ENCODE measurements at places on chromosomes 12 and 14. TPM values are rescaled to one million over a fixed set of nuclear protein-coding genes. Genes with fewer than 3 reads are reported as not detected.

The GALNT9 gene
- total RNA-seq = not detected

The SYCP3 gene
- total RNA-seq = 0.50 TPM

The SYT1 gene
- not detected for total RNA-seq

The FBLN5 gene
- total RNA-seq = 1.3 TPM

The RNASE12 gene
- total RNA-seq = not detected

The LRTM2 gene
- 0.16 TPM for total RNA-seq

The INSM2 gene
- total RNA-seq = not detected

The TAS2R10 gene
- 0.26 TPM for total RNA-seq

The OR4K14 gene
- not detected for total RNA-seq

The FLVCR2 gene
- total RNA-seq = 3.6 TPM

The DNAJC22 gene
- total RNA-seq = not detected

The ANO2 gene
- not detected for total RNA-seq

The TMTC1 gene
- 0.49 TPM for total RNA-seq

The WIF1 gene
- total RNA-seq = not detected

The UBE3B gene
- 28.9 TPM for total RNA-seq

The ITGA5 gene
- 43.9 TPM for total RNA-seq

The CCDC38 gene
- total RNA-seq = not detected

- DNase-seq = no peak
These were observed 936.5 kb downstream of the DIO2 start for GRCh38 chr14:79274641-79275291.

GRCh38 chr14:95537298-95538089 is 2.6 kb downstream of the GLRX5 start:
- no peak for DNase-seq

DNA sequence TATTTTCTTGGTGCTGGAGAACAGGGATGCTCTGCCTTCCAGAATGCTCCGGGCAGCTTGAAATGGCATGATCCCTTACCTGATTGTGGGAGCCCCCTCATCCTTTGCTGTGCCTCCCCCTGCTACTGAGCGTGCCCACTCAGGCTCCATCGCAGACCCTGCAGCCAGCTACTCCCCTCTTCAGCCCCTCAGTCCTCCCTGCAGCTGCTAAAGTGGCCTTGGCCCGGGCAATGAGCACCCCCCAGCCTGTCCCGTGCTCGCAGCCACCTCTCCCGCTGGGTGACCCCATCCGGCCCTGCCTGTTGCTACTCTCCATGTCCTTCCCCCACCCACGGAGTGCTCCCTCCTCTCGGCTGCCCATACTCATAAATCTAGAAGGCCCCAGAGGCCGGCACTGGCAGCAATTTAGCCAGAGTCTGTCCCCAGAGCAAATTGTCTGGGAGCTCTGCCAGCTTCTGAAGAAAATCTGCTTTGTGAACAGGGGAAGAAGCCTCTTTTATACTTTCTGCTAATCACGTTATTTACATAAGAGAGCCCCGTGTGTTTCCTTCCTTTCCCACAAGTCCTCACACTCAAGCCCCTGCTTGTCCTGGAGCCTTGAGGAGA is 143.7 kb upstream of the FRMD6 start:
- no peak for DNase-seq

DNA sequence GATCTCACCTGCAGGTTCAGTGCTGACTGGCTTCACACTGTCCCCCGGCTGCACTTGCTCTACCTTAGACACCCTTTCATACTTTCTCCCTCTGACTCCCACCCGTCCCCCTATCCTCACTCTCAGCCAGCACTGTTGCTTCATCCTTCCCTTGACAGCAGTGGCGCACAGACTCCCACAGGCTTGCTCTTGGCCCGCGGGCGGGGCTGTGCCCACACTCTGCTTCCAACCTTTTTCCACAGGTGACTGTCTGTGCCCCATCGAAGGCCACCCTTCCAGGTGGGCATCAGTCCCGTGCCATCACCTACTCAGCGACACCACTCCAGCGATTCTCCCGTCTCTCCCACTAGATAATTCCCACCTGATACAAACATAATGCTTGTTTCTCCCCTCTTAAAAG is 1.0 kb upstream of the RPS6KL1 start:
- DNase-seq = no peak

DNA sequence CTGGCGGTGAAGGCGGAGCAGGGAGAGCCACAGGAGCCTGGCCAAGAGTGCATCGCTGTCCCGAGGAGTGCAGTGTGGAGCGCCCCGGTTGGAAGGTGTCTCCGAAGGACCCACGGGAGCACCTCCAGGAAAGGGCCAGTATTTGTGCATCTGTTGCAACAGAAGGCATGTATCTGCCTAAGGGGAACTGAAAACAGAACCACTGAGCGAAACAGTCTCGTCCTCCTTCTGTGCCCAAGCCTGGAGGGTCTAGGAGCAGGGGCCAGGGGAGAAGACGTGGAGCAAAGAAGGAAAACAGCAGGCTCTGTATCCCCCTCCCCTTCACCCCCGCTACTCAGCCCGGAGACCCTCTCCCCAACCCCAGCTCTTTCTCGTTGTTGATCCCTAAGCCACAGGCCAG is 5.3 kb upstream of the LRRC10 start:
- no peak for DNase-seq

- no peak for DNase-seq
These were observed 15.0 kb upstream of the NR2C1 start for GRCh38 chr12:95088379-95088778.

- peak; percentile 73 for DNase-seq
These were observed 84.4 kb downstream of the C2CD5 start for GRCh38 chr12:22459838-22460490.

DNA sequence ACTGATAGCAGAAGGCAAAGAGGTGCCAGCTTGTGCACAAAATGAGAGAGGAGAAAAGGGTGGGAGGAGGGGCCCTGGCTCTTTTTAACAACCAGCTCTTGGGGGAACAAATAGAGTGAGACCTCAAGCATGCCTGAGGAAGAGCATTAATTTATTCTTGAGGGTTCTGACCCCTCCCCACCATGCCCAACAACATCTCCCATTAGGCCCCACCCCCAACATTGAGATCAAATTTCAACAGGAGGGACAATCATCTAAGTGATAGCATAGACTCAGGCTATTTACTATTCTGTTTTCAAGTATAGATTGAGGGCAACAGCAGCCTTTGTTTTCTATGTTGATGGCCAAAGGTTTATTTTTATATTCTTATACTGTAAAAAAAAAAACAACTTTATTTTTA is 59.7 kb downstream of the FUT8 start:
- no peak for DNase-seq

- peak; percentile 57 for DNase-seq
These were observed 51.2 kb downstream of the ACSS3 start for GRCh38 chr12:81128930-81129554.

- DNase-seq = no peak
These were observed 135.7 kb upstream of the SEL1L start for GRCh38 chr14:81669308-81669707.

DNA sequence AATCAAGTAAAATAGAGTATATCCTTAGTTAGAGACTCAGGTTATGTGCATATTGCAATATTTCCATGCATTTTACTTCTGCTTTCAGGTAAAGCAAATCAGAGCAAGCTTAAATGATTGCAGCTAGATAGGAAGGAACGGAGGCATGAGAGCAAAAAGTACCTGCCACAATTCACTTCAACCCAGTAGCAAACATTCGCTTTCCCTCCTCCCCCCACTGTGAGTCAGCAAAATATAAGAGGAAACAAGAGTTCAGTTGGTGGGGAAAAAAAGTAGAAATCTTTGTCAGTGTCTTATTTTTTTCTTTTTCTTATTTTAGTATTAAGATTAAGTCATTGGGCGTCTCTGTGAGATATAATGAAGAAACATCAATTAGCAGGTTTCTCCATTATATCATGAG is 475.4 kb downstream of the NPAS3 start:
- DNase-seq = no peak

DNA sequence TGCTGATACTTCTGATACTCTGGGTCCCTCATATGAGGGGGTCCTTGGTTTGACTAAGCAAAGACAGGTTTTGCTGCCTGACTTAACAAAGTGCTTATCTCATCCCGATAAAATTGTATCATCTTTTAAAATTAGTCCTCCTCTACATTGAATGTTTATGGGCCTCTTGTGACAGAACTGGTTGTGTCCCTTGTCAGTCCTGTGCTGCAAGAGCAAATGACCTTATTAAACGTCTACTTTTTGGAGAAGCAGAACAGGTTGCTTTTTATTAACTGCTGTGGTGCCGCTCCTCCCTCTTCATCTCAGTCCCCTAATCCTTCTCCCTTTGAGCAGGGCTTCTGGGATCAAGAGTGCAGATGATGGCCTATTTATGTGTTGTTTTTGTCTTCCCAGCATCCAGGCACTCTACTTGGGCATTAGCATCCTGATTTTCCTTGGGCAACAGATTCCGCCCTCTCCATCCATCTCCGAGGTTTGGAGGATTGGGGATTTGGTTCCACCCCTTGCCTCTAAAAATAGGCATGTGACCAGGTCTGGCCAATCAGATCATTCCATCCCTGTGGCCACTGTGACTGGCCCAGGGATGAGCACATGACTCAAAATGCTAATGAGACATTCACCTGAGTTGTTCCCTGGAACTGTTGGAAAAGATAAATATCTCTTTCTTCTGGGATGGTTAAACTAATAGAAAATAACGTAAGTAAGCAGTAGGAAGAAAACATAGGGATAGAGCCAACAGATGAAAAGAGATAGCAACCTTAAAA is 2.9 kb upstream of the DENR start:
- no peak for DNase-seq

DNA sequence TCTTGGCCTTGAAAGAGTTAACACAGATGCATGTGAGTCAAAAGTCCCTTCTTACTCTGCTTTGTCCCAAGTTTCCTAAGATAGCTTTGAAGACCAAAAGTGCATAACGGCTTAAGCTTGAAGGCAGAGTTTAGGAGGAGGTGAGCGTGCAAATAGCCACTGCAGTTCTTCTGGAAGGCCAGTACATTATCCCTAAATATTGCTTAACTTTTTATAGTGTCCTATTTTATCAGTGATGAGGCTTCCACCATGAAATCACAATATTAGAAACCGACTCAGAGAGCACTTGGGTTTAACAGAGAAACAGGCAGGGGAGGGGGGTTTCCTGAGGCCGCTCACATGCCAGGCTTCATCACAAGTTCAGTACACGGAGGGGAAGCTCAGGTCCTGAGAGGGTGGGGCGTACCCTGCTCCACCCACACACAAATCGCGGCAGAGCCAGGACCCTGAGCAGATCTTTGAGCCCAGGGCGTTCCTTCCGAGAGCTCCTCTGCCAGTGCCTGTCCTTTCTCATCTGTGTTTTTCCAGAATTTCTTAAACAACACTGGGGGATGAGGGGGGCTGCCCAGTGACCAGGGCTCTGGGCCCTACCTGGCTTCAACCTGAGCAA is 26.8 kb upstream of the BDKRB2 start:
- DNase-seq = no peak

DNA sequence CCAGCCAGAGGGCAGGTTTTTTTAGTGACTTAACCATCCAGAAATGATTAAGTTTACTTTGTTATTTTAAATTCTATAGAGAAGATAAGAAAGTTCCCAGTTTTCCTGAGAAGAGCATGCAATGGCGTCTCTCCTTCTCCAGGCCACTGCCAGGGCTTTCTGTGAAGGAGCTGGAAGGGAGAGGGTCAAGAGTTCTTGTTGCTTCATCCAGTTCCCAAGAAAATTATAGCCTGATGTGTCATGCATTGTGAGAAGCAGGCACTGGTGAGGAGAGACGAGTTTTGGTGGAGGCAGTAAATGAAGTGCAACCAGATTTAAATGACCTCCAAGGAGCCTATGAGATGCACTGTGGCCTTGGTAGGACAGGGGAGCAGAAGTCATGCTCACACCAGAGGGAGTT is 14.2 kb downstream of the ELK3 start:
- DNase-seq = no peak

DNA sequence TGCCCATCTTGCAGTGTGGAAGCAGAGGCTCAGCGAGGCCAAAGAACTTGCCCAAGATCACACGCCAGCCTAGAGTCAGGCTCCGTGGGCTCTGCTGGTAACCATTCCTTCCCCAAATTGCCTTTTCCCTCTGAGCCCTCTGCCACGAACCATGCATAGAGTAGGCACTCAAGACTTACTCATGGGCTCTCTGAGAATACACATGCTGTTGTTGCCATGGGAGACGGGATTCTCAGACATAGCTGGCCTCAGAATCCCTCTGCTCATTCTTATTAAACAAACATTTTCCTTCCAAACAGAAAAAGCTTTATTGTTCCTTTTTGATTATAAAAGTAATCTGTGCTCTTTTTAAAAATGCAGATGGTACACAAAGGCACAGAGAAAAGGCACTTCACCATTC is 52.5 kb upstream of the WSCD2 start:
- no peak for DNase-seq

DNA sequence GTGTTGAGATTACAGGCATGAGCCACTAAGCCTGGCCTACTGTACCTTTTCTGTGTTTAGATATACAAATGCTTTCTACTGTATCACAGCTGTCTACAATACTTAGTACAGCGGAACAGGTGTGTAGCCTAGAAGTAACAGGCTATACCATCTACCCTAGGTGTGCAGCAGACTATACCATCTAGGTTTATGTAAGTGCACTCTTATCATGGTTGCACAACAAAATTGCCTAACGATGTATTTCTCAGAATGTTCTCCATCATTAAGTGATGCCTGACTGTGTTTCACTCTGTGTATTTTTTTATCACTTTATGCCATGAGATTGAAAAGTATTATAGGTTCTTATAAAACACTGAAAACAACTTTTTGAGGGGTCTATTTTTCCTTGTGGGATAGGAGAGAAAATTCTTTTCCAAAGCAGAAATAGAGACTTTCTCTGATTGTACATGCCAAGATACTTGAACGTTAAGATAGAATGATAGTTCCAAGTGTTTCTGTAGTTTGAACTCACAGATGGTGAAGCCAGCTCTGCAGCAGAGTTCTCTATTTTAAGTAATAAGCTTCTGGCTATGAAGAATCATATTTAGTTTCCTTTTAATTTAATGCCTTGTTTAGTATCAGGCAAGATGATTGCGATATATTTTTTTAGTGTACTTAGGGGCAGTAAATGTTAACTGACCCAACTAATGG is 17.0 kb downstream of the TMPRSS12 start:
- no peak for DNase-seq

GRCh38 chr12:7859552-7859951 is 13.2 kb downstream of the SLC2A14 start:
- DNase-seq = no peak

- peak; percentile 78 for DNase-seq
These were observed 751.1 kb downstream of the TMEM121 start for GRCh38 chr14:106277503-106277902.

GRCh38 chr14:100129161-100129589 is 30.3 kb downstream of the DEGS2 start:
- no peak for DNase-seq

DNA sequence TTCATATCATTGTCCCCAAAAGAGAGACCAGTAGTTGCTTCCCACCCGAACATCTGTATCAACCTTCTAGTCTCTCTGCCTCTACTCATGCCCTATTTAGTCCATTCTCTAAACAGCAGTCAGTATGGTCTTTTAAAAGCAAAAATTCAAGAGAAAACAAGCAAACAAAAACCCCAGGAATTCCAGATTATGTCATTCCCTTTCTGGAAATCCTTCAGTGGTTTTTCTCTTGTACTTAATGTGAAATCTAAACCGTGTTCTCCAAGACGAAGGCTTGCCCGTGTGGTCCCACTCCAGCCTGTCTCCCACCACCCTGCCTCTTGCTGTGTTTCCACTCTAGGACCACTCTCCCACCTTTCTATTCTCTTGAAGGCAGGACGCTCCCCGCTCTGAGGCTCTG is 90.8 kb downstream of the TMEM30B start:
- no peak for DNase-seq

Data from activated CD4-positive, alpha-beta T cell treated with anti-CD3 and anti-CD28 coated beads, Interleukin-2, amount 10 ng/mL, durations not matched to agents 24 days and 14 days (primary cell).